LNCaP clone FGC (cell line): ENCODE measurements at places on chromosomes 7 and 10.

GRCh38 chr7:24323961-24324480 is 40.0 kb downstream of the NPY start:
- no peak for DNase-seq

DNA sequence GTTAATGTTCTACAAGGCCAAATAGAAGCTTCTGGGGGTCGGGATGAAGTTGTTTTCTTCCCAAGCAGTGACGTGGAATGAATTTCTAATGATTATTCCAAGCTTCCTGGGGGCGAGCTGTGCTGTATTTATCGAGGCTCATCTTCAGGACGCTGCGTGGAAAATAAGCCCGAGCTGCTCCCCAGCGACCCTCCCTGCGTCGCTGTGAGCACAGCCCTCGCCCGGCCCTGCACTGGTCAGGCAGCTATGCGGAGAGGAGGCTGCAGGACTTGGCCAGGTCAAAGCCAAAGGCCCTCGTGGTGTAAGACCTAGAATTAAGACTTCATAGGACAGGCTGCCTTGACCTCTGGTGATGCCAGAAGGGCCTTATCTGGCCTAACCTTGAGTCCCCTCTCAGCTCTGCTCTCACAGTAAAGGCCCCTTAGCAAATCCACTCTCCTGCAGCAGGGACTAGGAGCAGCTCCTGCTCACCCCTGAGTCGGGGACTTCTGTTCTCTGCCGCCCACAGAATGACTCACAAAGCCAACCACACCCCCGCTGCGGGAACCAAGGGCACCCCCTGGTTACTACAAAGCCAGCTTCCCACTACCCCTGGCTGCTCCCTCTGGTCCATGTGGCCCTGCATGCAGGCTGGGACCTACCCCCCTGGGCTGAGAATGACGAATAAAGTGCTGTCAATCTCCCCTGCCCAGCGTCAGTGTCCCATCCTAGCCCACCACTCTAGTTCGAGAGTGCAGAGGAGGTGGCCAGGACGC is 501.6 kb downstream of the TCERG1L start:
- DNase-seq: no peak

- DNase-seq: no peak
Observed at GRCh38 chr10:106327747-106328146, 836.8 kb downstream of the SORCS1 start.

GRCh38 chr10:83122336-83122735 is 1017.0 kb upstream of the GHITM start:
- no peak for DNase-seq

GRCh38 chr10:61398366-61399129 is 54.6 kb downstream of the TMEM26 start:
- peak; percentile 6 for DNase-seq

DNA sequence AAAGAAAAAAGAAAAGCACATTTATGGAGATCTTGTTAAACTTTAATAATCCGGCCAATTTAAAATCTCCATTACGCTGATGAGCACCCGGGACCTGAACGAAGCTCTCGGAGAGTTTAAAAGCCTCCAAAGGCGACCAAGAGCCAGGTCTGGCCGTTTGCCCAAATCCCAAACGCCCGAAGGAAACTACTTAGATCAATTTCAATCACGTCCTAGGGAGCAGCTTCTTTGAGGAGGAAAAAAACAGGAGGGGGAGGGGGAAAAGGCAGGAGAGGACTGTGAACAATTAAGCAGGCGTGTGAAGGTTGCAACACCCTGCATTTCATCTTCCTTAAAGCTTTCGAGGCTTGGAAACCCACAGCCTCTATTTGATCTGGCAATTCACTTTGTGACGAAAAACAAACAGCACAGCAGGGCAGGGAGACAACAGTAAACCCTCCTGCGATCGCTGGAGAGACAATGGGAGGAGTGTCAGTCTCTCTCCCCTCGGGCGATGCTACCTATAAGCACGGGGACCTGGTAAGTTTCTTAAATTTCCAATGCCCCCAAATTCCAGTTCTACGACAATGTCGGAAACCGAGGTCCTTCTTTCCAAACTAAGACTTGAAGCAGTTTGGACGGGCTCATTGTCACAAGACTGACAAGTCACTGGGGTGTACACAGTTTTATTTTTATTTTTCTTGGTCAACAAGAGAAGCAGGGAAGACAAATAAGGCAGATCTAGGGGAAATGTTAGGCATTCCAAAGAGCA is 1.2 kb downstream of the KLF6 start:
- peak; percentile 96 for DNase-seq

DNA sequence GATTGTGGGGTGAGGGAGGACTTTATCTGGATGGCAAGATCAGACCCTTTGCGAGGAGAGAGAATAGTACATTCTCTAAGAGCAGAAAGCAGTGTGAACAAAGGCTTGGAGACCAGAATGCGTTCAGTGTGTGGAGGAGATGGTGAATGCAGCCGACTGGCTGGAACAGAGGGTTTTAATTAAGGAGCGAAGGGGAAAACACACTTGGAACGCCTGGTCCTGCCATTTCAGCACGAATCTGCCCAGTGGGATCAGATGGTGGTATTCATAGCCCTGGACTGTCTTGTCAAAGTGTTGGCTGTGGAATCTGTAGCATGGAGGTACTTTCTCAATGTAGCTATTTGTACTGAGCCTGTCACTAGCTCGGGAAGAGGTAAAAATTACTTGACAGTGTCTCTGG is 260.9 kb downstream of the SLC25A13 start:
- no peak for DNase-seq

DNA sequence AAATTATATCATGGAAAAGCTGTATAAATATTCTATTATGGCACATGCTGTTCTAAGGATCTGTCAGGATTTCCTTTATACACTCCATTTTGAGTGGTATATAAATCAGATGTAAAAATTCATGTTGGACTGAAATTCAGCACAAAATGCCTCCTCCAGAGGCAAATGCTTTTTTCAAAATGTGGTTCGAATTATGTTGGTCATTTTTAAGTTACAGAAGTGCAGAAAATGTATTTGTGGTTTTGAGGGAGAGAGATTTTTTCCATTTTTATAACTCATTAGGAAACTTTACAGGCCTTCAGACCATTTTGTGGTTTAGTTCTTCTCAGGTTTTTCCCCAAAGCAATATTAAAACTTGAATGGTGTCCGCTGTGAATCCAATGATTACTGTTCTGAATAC is 2.9 kb downstream of the PPP1R3A start:
- DNase-seq: no peak

DNA sequence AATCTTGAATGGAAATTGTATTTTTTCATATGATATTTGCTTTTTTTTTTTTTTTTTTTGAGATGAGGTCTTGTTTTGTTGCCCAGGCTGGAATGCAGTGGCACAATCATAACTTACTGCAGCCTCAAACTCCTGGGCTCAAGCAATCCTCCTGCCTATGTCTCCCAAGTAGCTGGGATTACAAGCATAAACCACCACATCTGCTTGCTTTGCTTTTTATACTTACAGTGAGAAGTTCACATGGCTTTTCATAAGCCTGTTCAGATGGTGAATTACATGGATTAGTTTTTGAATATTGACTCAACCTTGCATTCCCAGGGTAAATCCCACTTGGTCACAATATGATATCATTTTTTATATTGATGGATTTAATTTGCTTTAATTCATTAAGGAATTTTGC is 22.0 kb downstream of the LRRD1 start:
- no peak for DNase-seq

DNA sequence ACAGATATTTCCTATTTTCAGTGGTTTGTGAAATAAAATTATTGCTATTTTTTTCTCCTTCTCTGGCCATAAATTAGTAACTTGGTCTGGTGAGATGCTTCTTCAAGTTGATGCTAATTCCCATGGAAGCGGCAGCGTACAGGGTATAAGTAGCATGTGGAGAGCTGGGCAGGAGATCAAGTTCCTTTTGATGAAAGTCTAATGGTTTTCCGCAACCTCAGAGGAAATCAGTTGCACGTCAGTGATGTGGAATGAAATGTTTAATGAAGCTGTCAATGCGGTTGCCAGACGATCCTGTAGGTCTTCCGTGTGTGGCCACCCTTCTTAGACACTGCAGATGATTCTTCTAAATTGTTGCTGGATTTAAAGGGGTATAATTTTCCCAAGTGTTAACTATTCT is 236.4 kb upstream of the GRM3 start:
- DNase-seq: no peak

- DNase-seq: no peak
Observed at GRCh38 chr10:30742471-30742870, 112.9 kb upstream of the LYZL2 start.

GRCh38 chr10:59873896-59874295 is 32.5 kb downstream of the CCDC6 start:
- DNase-seq: peak; percentile 57

GRCh38 chr10:91220954-91221675 is 652 bp downstream of the PCGF5 start:
- no peak for DNase-seq

GRCh38 chr10:68402276-68402675 is 4.8 kb downstream of the RUFY2 start:
- DNase-seq: no peak
